Activated CD4-positive, alpha-beta T cell treated with anti-CD3 and anti-CD28 coated beads, Interleukin-2, Interleukin-4, amounts not matched to agents 100 ng/mL and 50 ng/mL, durations not matched to agents 16 hours and 8 hours (primary cell): ENCODE measurements at places on chromosomes 16 and 17.

DNA sequence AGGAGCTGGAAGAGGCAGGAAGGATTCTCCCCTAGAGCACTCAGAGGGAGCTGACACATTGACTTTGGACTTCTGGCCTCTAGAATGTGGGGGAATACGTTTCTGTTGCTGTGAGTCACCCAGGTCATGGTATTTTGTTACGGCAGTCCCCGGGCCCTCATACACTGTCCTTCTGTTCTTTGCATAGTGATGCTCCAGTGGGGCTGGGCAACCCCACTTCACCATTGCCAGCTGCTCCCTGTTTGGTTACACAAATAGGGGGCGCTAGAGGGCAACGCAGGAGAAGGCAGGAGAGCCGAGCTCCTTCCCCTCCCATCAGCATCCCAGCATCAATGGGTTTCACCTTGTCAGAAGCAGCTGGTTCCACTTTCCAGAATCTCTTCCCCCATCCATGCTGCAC is 257.7 kb upstream of the FOXF1 start:
- DNase-seq: peak; percentile 6

- DNase-seq: no peak
Observed at GRCh38 chr17:72643575-72644216, 448.8 kb downstream of the SLC39A11 start.

- no peak for DNase-seq
Observed at GRCh38 chr16:69600202-69600601, 34.4 kb downstream of the NFAT5 start.

- no peak for DNase-seq
Observed at GRCh38 chr16:29775742-29776408, 2.2 kb upstream of the ZG16 start.

DNA sequence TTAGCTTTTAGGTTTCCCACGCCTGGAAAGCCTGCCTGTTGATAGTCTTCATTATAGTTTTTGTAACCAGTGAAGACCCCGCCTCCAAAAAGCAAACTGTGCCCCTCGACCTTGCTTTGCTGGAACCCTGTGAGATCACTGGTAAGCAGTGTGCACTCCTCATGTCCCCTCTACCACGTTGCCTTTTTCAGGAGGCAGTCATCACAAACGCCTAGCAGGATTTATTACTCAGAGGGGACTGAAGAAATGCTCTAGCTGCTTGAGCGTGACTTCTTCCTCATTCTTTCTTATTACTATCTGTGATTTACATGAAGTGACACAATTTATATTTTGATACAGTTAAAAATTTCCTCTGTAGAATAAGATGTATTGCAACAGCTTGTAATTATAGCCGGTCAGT is 6.5 kb upstream of the KRTAP3-1 start:
- no peak for DNase-seq

DNA sequence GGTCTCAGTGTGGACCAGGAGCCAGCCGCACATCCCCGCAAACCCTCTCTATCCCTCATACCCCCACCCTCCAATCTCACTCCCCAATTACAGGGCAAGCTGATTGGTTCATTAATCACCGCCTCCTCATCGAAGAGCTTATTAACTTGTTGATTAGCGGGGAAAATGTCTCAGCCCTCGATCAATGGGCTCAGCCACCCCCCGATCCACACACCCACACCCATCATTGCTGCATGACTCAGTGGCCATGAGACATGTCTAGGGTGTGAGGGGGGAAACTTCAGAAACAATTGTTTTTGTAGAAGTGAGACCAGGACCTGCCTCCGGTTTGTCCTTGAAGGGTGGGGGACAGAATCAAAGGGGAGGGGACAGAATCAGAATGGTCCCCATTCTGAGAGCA is 2.5 kb upstream of the PYY start:
- no peak for DNase-seq

DNA sequence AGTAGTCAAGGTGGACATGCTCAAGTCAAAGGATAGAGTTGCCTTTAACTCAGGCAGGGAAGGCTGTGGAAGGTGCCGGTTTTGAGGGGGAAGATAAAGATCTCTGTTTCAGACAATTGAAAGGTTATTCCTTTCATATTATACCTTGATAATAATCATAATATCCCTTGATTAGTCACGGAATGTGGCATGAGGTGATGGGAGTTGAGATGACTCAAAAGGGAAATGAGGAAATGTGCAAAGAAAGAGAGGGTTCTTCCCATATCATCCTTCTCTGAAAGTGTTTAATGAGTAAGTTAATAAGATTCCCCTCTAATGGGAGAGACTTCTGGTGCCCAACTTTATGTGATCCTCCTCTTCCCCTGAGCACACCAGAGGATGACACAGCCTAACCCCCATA is 43.1 kb upstream of the HS3ST2 start:
- no peak for DNase-seq

DNA sequence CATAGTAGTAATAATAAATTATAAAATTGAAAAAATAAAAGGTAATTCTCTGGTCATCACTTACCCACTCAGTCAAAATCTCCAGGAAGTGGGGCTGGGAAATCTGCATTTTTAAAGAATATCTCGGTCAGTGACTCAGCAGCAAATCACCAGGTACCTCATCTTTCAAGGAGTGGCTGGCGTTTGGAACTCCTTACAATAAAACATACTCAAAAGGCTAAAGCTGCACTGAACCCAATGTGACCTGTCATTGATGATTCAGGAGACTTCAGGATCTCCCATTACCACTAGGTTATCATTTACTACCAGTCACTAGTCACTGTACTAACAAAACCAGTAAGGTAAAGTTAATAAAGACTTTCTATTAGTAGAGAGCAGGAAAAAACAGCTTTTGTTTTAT is 21.5 kb upstream of the RFFL start:
- DNase-seq: peak; percentile 37
